Suppressor macrophage (primary cell): ENCODE measurements at places on chromosomes 4 and X.
A peak's percentile ranks its signal among the peaks of the same experiment; 100 is the strongest.

- peak; percentile 77 for DNase-seq
Observed at GRCh38 chrX:130028196-130028595, 45.8 kb downstream of the BCORL1 start.

GRCh38 chr4:74230902-74231499 is 73.1 kb downstream of the MTHFD2L start:
- DNase-seq: peak; percentile 80

DNA sequence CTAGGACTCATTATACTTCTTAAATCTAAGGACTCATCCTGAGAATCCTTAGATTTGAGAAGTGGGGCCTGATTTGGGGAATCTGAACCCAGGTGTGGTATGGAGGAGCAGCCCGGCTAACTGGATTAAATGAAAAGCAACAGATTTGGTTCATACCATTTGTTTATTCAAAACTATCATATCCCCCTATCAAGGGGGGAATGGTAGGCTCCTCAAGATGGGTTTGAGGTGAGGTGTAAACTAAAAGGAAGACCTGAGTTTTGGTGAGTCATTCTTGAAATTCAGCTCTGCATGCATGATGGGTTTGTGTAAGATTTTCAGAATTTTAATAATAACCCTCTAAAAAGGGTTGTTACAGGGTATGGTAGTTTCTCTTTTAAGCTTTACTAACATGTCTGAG is 53.4 kb downstream of the CASP6 start:
- DNase-seq: no peak

GRCh38 chr4:165326831-165327210 is 648 bp upstream of the MSMO1 start:
- DNase-seq: peak; percentile 43

DNA sequence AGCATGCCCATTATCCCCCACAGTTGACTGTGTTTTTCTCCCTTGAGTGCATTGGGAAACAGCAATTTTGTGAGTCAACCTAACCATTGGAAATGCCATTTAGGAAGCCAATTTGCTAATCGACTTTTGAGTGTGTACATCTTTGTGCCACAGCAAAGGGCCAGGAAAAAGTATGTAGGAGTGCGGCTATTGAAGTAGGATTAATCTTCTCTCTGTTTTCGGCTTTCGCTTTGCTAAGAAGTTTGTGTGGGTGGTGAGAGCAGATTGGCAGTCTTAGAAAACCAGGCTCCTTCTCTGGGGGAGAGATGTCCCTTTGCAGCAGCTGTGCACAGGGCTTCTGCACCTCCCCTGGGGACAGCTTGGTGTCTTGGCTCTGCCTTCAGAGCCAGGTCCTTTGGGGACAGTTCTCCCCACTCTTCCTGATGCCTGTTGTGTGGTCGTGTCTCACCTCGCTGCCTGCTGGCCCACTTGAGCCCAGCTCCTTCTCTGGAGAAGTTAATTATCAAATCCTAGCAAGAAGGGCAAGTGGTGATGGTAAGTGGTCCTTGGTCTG is 74.5 kb downstream of the GEMIN8 start:
- DNase-seq: no peak

DNA sequence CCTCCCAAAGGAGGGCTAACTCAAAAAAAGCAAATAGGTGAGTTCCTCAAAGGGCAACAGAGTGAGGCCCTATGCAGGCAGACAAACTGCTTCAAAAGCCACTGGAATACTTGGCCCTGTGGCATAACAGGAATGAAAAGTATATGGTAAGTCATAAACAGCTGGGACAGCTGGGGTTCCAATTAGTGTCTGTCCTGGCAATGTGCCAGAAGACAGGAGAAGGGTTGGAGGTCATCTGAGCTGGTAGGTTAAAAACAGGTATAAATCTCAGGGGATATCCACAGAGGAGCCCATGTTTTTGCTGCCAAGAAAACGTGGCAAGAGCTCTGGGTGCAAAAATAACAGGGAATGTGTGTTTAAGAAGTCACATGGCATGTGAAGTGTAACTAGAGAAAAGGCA is 111.6 kb downstream of the APOOL start:
- DNase-seq: no peak
